AG04450 (cell line): ENCODE measurements at places on chromosomes 6 and 20. TPM values are rescaled to one million over a fixed set of nuclear protein-coding genes. Genes with fewer than 3 reads are reported as not detected.

GSTA2 gene
- not detected in 2 replicates for polyA plus RNA-seq

PLA2G7 gene
- not detected in 2 replicates for polyA plus RNA-seq

UST gene
- polyA plus RNA-seq: 18.6 and 21.4 TPM in 2 replicates

HLA-DOB gene
- polyA plus RNA-seq: not detected in 2 replicates

KCNG1 gene
- polyA plus RNA-seq: 16.0 and 20.3 TPM in 2 replicates

BPI gene
- polyA plus RNA-seq: 0.04 and 0.12 TPM in 2 replicates

CFB gene
- polyA plus RNA-seq: 13.3 and 14.0 TPM in 2 replicates

SOBP gene
- polyA plus RNA-seq: 0.76 and 1.1 TPM in 2 replicates

SLC44A4 gene
- 0.04 and 0.12 TPM in 2 replicates for polyA plus RNA-seq

GDAP1L1 gene
- polyA plus RNA-seq: not detected in 2 replicates

SLC22A3 gene
- 0.07 TPM in 1 of 2 replicates, not detected in the other for polyA plus RNA-seq

GATA5 gene
- polyA plus RNA-seq: not detected in 2 replicates
